Prostate gland (tissue), 2 donors: ENCODE measurements at places on chromosomes 2 and 18.

DNA sequence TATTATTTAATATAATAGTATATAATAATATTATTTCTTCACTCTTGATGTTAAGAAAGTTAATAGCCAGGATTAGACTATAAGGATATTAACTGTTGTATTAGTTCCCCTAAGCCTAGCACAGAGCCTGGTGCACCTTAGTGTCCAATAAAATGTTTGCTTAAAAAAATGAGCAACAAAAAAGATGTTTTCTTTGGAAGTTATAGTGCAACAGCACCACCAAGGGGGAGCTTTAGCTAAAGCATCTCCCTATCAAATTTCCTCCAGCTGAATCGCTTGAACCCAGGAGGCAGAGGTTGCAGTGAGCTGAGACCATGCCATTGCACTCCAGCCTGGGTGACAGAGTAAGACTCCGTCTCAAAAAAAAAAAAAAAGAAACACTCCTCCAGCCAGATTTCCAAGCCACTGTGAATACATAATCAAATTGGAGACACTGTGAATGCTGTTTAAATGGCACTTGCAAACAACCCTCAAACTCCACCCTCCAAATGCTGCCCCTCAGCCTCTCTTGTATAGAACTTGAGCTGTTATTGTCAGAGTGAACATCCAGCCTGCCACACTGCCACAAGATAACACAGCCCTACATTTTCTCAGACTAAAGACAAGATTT is 221.9 kb downstream of the DYM start:
- DNase-seq: no peak

DNA sequence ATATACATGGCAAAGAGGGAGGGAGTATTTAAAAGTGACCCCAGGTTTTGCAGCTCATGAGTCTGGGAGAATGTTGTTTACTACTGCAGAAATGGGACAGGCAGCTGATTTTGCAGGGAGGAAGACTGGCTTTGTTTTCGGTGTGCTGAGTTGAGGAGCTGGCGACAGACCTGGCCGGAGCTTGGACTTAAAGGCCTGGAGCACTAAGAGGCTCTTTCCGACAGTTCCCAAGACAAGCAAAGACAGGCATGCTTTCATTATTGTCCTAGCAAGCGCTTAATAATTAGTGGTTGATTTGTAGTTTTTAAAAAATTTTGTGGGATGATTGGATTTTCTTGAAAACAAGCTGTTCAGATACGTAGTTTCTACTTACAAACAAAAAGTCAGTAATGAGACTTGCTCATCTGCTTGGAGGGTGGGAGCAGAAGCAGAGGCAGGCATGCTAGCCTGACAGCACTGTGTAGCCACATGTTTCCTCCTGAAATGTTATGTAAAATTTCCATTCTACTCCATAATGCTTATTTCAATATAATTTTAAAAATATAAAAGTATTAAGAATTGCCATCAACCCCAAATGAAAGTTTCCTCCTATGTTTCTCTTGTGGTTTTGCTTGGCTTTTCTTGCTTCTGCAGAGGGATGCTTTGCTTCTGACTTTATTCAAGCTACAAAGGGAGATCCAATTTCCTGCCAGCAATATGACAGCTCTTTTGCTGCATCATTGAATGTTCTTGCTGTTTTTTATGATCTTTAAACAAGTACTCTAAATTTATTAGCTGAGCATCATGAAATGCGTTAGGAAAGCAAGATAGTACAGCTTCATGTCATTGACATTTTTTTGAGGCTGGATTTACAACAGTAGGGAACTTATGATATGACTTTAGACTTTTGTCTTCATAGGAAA is 75.8 kb downstream of the PHLPP1 start:
- DNase-seq: no peak

DNA sequence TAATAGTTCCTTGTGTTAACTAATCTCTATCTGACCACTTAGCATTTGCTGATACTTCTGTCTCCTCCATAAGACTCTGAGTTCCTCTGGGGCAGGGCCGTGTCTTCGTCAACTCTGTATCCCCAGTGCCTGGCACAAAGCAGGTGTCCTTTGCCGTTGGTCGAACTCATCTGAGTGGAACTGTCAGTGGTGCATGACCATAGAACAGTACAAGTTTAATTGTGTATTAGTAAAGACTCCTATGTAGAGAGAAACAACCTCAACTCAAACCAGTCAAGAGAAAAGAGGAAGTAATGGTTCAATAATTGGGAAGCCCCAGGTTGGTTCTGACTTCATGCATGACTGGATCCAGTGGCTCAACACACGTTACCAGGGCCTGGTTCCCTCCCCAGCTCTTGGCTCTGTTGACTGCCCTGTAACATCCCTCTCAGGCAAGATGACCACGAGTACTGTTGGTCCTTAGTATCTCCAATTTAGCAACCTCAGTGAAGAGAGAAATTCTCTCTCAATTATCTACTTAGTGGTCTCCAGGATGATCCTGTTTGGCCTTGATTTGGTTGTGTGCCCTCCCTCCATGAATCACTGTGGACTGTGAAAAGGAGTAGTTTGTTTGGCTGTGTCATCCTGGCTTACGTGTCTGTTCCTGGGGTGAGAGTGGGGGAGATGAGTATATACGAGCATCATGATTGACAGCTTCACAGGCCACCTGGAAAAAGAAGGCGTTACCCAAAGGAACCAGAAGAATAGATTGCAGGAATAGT is 58.5 kb upstream of the MSH6 start:
- no peak for DNase-seq

GRCh38 chr2:207219081-207219630 is 53.4 kb upstream of the KLF7 start:
- DNase-seq: no peak

- no peak for DNase-seq
These were observed 460.4 kb downstream of the EPHA4 start for GRCh38 chr2:221111739-221112138.

DNA sequence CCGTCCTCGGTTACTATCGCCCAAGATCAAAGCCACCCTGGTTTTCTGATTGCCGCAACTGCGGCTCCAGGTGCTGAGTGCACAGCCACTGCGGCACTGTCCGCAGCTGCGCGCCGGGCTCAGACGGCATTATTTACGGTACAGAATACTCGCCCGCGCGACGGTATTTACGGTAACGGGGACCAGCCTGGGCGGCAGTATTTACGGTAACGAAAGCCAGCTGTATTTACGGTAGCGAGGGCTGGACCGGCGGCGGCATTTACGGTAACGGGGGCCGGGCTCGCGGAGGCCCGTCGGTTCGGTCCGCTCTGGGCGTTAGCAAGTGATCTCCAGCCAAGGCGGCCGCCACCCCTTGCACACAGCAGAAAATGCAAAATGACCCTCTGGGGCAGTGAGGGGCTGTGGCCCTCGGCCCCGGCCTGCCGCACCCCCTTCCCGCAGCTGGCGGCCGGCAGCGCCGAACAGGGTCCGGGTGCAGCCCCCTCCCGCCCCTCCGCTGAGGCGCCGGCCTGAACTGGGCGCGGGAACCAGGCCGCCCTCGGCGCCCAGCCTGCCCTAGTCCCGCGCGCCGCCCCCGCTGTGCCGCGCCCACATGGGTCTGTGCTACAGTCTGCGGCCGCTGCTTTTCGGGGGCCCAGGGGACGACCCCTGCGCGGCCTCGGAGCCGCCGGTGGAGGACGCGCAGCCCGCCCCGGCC is at the start of gene GNAL:
GNAL (plus strand) TSS at position 293 of the 697 bp plus-strand sequence; CDS start at position 593, 300 bp downstream.
- DNase-seq: peak; percentile 77

DNA sequence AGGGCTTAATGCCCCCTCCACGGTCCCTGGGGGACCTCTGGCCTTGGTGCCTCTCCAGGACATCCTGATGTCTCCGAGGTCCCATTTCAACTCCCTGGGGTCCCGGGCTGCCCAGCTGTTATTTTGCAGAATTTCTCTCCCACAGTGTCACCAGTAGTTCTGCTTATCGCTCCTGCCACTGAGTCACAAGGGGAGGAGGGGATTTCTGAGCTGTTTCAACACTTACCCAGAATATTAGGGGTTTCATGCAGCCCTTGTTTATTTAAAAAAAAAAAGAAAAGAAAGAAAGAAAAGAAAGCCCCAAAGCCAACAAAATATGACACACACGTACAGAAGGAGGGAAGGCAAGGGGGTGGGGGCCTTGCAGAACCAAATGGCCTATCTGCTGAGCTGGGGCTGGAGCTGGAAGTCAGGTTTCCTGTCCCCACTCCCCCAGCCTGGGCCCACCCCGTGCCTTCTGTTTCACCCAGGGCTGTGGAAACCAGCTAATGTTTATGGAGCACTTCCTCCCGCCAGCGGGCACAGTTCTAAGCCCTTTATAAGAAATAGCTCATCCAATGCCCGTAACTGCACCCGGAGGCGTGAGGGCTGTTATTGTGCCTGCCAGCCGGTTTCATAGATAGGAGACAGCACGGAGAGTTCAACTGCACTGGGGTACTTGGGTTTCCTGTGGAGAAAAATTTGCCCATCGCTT is 8.4 kb upstream of the ARID5A start:
- peak; percentile 62 for DNase-seq

DNA sequence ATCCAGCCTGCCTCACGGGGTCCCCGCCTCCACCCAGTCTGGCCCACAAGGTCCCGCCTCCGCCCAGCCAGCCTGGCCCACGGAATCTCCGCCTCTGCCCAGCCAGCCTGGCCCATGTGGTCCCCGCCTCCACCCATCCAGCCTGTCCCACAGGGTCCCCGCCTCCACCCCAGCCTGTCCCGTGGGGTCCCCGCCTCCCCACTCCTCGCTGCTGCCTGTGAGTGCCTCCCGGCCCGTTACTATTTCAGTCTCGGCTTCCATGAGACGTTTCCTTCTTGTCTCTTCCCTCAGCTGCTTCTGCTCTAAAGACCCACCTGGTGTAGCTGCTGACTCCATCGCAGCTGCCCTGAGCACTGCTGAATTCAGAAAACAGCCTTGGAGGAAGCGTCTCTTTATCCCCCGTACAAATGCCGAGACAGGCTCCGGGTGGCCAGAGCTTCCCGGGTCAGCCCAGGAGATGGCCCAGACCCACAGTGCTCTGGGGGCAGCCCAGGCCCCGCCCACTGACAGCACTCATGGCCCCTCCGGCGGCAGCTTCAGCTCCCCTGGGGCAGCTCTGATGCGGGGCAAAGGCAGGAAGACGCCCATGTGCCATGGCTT is 69.8 kb downstream of the NFATC1 start:
- no peak for DNase-seq

DNA sequence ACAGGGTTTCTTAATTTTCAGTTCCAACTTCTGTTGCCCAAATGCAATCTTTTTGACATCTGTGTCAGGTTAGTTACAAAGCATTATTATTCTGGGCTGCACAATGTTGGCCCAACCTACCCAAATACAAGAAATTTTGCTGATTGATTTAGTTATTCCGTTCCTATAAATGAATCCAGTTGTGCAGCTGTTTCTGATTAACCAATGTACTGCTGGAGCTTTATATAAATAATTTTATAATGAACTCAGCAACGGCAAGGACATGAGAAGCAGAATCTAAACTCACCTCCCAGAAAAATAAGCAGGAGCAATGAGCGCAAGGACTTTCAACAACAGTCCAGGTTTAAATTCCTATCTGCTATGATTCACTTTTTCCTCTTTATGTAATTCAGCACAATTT is 76.3 kb upstream of the WIPF1 start:
- DNase-seq: no peak

DNA sequence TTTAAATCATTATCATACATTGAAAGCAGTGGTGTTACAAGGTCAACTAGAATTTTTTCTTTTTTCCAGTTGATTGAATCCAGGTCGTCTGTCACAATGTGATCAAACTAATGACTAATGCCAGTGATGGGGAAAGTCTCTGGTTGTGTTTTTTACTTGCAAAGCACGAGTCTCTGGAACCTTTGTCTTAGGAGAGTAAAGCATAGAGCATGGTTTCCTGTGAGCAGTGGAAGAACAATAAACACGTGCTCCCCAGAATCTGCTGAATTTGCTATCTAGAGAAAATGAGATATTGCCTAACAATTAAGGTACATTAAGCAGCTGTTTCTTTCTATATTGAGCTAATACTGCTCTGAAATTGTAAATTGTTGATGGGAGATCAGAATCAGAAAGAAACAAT is 1332.4 kb upstream of the TMEFF2 start:
- DNase-seq: no peak

- no peak for DNase-seq
These were observed 1378.8 kb upstream of the DDX18 start for GRCh38 chr2:116435648-116436047.

DNA sequence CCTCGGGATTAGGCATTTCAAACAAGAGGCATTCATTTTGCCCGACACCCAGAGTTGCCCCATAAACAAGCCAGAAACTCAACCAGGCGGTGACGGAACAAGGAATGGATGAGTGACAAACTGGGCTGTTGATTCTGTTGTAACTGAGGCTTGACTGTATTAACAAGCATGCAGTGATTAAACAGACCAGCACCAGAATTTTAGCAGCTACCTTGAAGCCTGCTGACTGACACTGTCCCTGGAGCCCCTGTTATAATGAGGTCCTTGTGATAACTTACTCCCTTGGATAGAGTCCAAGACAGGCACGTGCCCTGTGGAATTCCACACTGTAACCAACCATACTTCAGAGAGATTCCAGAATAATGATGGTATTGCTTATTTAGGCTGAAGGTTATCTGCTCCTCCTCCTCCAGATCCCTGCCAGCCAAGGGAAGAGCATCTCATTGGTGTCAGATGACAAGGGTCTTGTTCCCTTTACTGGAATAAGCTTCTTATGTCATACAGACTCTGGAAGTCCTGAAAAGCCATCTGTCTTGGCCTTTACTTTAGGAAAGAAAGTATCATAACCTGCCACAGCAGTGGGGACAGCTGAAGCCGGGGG is 97.1 kb upstream of the RMDN2 start:
- DNase-seq: no peak

GRCh38 chr2:202612145-202612544 is 22.6 kb upstream of the FAM117B start:
- DNase-seq: no peak

DNA sequence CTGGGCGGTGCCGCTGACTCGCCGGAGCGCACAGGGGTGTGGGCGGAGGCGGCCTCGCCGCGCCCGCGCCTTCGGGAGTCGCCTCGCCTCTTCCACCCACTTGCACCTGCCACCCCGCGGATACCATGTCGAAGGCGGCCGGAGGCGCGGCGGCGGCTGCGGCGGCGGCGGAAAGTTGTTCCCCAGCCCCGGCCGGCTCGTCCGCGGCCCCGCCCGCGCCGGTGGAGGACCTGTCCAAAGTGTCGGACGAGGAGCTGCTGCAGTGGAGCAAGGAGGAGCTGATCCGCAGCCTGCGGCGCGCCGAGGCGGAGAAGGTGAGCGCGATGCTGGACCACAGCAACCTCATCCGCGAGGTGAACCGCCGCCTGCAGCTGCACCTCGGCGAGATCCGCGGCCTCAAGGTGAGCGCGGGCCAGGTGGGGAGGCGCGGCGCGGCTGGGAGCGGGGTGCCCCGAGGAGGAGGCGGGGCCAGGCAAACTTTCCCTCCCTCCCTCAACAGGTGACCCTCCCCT is 766 bp downstream of the CCDC85A start:
- DNase-seq: peak; percentile 28

- DNase-seq: no peak
These were observed 178.5 kb downstream of the ACTR3 start for GRCh38 chr2:114068438-114068837.

DNA sequence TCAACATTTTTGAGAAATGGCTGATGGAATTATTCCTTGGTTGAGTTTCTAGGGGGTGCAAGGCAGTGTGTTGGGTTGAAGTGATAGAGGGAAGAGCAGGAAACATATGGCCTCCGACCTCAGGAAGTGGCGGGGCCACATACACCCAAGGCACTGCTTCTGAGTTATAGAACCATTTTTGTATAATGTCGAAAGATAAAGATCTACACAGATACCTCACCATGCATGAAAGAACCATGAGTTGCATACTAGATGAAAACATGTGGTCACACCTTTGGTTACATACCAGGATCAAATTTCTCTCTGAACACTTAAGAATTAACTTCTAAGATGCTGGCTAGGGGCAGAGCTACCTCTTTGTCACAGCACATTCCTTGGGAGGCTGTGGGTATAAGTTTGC is 23.2 kb downstream of the LAMA3 start:
- no peak for DNase-seq

GRCh38 chr2:228072669-228073068 is 108.8 kb downstream of the SPHKAP start:
- no peak for DNase-seq
